ENCODE measurements at places on chromosomes 5 and 9.

DNA sequence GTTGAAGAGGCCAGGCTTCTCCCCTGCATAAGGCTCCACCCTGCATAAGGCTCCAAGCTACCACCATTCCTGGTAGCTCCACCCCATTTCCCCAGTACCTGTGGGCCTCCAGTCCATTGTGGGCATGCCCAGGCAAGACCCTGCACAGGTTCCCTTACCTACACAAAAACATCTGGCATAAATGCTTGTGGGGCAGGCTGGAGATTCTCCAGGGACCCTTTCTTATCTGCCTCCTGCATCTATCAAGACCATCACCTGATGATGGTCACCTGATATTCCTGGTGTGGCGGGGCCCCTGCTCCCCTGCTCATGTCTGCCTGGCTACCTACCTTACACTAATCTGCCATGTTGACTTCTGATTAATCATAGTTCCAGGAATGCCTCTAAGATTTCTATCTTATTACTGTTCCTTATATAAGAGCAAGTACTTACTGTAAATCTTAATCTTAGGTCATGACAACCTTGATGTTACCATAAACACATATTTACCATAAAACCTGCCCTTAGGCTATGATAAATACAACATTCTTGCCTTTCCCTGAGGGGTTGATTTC, 41.0 kb downstream of the FGD3 start:
- no peak for DNase-seq

GRCh38 chr9:117644133-117644931, 59.9 kb upstream of the TLR4 start:
- peak; percentile 49 for DNase-seq

DNA sequence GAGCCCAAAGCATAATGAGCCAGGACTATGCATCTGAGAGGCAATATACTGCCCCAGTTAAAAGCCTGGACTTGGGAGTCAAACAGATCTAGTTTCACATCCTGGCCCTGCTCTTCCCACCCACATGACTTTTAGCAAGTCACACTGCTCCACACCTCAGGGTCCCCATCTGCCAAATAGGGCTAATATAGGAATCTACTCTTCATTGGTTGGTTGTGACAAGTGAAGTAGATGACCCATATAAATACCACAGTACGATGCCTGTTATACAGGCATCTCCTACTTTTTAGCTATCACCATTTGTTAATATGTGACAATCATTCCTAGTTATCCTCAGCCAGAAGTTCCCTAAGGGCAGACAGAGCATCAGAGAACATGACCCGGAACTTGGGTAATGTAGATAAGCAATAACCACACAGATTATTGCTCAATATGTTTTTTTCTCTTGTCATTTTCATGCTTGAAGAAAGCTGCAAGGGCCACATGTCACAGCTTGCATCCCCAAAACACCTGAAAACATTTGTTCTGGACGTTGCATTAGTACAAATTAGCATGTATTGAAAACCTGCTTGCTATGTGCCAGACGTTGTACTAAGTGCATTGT, 20.4 kb downstream of the ADAM19 start:
- no peak for DNase-seq

DNA sequence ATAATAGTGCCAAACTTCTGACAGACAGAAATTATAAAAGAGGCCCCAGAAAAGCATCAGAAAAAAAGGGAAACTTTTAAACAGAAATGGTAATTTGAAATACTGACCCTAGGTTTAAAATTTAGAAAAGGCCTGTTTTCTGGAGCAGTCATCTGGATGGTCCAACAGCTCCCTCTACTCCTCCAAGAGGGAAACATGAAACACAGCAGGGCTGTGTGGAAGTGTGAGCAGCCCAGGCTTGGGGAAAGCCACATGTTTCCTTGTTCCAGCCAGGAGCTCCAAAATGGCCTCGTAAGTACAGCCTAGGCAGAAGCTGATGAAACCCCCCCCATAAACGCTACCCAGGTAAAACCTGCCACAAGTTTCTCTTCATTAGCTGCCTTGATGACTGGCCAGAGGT, 499.3 kb upstream of the ADAMTS16 start:
- DNase-seq, result no peak

DNA sequence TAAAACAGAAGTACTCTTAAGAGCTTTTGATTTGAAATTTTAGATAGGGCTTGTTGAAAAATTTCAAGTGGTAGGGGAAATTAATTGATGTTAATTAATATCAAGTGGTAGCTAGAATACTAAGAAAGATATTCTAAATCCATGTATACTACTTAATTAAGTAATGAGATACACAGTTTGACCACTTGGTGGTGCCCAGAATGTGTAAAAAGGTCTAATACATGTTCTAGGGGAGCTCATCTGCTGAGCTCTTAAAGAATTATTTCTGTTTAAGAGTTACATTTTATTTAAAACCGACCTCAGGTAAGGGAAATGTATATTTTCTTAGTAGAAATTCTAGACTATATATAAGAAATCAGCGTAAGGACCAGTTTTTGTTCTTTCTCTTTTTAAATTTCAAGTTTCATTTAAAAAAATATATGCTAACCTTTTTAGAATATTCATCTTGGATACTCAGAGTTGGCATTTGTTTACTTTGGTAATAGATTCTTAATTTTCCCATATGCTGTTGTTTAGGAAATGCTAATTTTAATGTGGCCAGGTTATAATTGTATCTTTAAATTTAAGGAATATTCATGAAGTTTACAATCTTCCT, 61.5 kb downstream of the LNPEP start:
- DNase-seq, result peak; percentile 48
